GM12891 (cell line): ENCODE measurements at places on chromosomes 6 and 20.

DNA sequence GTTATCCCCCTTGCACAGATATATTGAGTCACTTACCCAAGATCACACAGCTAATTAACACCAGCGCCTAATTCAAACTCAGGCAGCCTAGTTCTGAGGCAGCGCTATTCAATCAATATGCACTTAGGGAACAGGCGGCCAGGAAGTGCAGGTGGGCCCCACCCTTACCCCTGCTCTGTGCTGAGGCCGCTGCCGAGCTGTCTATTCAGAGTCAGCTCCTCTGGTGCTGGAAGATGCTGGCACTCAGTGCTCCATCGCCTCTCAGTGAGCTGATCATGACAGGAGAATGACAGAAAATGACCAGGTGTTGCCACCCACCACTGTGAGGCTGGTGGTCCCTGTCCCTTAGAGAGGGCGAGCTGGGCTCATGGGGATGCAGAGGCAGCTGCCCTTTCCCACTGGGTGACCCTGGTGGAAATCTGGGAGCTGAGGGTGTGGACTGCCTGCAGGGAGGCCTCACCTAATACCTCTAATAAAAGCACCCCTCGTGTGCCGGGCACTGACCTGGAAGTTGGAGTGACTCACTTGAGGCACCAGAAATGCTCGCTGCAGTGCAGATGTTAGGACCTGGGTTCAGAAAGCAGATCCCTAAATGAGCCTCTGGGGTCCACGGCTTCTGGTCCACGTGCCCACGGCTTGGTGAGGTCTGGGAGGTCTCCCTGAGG lies 42.5 kb upstream of the CD93 start:
- DNase-seq: no peak

- no peak for DNase-seq
Measured at GRCh38 chr20:35974256-35974655, 5.9 kb downstream of the CNBD2 start.

DNA sequence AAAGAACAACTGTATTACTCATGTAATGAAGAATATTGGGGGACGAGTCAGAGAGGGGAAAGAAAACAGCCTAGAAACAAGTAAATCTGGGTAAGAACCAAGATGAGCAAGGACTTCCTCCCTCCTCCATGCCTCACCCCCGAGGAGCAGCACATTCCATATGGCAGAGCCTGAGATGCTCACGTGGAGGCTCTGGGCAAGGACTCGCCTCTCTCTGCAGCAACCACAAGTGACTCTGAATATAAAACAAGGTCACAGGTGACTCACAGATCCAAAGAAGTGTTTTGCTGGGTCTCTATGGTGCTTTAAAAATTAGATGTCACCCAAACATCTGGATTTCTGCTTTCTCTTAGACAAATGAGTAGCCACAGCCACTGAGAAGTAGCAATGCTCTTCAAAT lies 453.0 kb upstream of the SULF2 start:
- DNase-seq: no peak

DNA sequence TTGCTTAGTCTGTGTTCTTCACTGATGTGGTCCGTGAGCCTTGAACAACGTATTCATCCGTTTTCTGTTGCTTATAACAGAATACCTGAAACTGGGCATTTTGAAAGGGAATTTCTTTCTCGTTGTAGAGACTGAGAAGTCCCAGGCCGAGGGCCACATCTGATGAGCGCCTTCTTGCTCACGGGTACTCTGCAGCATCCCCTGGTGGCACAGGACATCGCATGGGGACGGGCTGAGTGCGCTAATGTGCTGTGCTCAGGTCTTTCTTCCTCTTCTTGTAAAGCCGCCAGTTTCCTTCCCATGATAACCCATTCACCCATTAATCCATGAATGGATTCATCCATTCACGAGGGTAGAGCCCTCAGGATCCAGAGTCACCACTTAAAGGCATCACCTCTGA lies 161.0 kb downstream of the NFATC2 start:
- no peak for DNase-seq

GRCh38 chr20:62897666-62898065 lies 28.6 kb downstream of the DIDO1 start:
- DNase-seq: no peak

DNA sequence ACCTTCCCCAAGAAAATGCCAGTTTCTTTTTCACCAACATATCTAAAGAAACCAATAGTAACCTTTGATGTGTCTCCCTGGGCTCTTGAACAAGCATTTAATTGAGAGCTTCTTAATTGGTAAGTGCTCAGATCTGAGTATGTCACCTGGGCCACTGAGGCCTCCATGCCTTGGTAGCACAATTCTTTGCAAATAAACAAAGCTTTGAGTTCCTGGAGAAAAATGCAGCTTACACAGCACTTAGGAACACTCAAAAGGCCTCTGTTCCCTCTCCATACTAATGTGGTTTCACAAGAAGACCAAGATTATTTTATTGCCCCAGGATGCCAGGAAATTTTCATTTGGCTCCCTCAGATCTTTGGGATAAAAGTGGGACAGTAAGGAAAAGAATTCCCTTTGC lies 217.6 kb upstream of the CEP162 start:
- DNase-seq: no peak

DNA sequence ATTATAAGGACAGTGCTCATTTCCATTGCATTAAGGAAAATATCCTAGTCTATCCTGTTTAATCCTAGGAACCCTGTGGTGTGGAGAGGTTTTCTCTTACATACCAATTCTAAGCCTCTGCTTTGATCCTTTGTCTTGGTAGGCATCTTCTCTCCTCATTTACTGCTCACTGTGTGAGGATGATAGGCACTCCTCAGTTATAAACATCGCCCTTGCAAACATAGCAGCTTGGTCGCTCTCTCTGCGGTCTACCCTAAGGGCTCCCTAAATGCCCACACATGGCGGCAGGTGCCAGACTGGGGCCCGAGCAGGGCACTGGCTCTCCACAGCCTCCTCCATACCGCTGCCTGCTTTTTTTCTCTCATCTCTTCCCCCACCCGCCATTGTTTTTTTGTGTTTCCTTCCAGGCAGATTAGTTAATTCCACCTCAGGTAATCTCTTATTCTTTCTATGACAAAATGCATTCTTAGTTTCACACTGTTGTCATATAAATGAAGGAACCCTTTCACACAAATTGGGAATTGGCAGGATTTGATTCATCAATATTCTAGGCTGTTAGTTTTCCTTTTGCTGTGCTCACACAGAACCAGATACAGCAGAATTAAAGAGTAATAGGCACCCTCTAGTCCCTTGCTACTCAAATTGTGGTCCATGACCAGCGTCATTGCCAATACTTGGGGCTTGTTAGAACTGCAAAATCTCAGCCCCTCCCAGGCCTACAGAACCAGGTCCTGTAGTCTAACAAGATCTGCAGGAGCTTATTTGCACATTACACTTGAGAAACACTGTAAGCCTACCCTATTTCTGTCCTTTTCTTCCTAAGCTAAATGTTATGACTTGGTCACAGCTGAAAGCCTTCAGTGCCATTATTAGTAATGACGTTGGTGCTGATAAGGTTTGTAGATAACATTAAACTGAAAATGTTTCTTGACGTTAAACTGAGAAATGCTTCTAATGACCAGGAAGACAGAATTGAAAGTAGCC lies 36.3 kb downstream of the CARMIL1 start:
- no peak for DNase-seq

GRCh38 chr6:8839626-8840025 lies 404.3 kb upstream of the SLC35B3 start:
- no peak for DNase-seq

- DNase-seq: no peak
Measured at GRCh38 chr6:33712914-33713313, 1.4 kb upstream of the UQCC2 start.

GRCh38 chr6:35731736-35732532 lies 4.9 kb upstream of the ARMC12 start:
- DNase-seq: peak; percentile 87

DNA sequence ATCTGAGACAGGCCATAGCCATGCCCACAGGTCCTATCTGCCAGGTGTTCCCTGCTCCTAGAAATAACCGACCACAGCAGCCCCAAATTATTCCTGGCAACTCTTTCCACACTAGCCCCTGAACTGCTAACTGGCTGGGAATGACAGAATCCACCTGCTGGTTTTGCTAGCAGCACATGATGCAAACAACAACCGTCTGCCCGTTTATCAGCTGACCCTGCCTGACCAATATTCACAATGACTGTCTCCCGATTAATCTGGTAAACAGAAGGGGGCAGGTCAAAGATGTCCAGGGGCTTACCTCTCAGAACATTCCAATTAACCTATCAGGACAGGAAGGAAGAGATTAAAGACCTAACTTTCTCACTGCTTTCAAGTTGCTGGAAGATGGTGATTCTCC lies 101.5 kb downstream of the NRSN1 start:
- DNase-seq: no peak

DNA sequence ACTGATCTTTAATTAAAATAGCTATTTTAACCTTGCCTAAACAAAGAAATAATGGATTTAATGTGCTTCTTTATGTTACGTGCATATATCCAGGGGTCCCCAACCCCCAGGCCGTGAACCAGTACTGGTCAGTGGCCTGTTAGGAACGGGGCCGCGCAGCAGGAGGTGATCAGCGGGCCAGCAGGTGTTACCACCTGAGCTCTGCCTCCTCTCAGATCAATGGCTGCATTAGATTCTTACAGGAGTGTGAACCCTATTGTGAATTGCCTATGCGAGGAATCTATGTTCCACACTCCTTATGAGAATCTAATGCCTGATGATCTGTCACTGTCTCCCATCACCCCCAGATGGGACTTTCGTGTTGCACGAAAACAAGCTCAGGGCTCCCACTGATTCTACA lies 8.8 kb downstream of the CYP24A1 start:
- no peak for DNase-seq

DNA sequence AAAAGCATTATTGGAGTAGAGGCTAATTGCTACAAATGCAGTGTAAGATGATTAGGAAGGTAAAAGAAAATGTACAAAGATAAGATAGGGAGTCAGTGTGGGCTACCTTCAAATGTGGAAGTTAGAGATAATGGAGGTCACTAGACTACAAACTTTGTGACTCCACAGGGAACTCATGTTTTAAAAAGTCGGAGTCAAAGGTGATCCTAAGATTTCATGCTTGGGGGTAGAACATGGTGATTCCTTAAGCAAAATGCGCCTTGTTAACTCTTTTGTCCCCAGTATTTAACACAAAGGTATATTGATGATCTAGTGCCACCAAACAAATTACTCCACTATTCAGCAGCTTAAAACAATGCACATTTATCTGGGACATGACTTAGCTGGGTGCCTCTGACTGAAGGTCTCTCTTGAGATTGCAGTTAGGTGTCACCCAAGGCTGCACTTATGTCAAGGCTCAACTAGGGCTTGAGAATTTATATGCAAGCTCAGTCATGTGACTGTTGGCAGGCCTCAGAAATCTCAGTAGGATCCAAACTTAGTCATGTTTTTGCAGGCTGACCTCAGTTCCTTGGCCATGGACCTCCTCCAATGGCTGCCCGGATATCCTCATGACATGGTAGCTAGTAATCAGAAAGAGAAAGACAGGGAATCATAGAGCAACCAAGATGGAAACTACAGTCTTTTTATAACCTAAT lies 11.4 kb upstream of the SNX9 start:
- no peak for DNase-seq

- no peak for DNase-seq
Measured at GRCh38 chr6:148494226-148494625, 151.6 kb downstream of the SASH1 start.

GRCh38 chr20:61970357-61970756 lies 95.3 kb downstream of the TAF4 start:
- no peak for DNase-seq

- peak; percentile 80 for DNase-seq
Measured at GRCh38 chr6:89432875-89433251, at the start of gene ANKRD6. ANKRD6 (plus strand) TSS chr6:89433152; CDS start chr6:89566977, 133,825 bp downstream.

- DNase-seq: no peak
Measured at GRCh38 chr6:114323784-114324183, 19.0 kb downstream of the HS3ST5 start.

GRCh38 chr6:163962627-163963117 lies 548.2 kb downstream of the QKI start:
- no peak for DNase-seq

- no peak for DNase-seq
Measured at GRCh38 chr20:34110745-34111641, 1.1 kb downstream of the EIF2S2 start.

- DNase-seq: no peak
Measured at GRCh38 chr6:25640891-25641290, 11.1 kb upstream of the SCGN start.

DNA sequence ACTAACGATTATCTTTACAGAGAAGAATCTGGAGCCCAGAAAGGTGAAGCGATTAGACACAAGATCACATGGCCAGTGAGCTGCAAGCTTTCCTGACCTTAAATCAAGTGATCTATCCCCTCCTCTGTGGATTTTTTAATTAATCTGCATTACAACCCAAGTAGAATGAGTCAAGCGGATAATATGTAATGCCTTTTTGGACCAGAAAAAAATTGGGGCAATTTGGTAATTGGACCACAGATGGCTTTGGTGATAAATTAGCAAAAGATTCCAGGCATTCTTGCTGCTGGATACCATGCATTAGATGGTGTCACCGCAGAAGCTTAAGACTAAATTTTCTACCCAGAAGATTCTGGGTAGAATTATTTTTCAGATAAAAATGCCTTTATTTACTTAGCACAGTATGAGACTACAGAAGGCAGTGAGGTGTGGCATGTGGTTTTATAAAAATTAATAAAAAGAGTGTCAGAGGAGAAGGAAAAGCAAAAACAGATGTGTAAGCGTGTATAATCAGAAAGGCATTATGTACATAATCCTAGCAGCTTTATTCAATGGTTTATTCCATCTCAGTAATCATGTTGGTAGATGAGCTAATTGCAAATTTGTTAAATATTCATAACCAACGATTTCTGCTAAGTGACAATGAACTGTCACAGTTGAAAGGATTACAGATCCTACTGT lies 53.9 kb upstream of the PCSK2 start:
- DNase-seq: no peak

GRCh38 chr6:5184218-5184617 lies 76.5 kb downstream of the LYRM4 start:
- no peak for DNase-seq

DNA sequence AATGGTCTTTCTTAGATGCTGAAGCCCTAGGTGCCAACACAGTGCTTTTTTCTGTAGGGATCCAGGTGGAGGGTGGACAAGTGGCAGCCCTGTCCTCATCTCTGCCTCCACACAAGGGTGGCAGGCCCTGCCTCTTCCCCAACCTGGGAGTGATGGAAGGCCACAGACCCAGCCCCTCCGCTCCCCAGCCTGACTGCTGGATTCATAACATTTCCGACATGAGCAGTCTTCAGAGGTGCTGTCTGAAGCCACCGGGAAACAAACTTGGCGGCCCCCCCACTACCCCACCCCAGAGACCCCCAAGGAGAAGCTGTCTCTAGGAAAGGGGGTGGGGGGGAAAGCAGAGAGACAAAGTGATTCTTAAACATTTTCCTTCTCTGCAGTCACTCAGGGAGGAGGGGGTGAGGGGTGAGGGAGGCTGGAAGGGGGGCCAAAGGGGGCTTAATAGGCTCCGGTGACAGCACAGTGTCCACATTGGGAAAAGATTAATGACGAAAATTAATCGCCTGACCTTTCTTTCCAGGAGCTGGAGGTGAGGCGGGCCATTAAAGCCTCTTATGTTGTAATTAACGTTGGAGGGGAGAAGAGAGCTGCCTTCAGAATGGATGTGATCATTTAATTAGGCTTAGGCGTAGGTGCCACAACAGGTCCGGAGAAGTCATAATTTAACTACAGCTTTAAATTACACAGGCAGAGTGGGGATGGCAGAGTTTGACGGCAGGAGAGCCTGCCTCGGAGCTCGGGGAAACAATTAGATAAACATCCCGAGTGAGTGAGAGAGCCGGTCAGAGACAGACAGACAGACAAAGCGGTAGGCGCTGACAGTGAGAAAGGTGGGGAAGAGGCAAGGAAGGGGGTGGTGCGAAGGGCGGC lies 76.8 kb upstream of the FOXP4 start:
- DNase-seq: no peak

GRCh38 chr20:3687655-3688054 lies 5.8 kb upstream of the ADAM33 start:
- no peak for DNase-seq

GRCh38 chr20:9163251-9163650 lies 94.4 kb downstream of the PLCB4 start:
- no peak for DNase-seq
